ENCODE measurements at places on chromosomes 2 and 18. TPM values are rescaled to one million over a fixed set of nuclear protein-coding genes. Genes with fewer than 3 reads are reported as not detected.

The REL gene
- total RNA-seq = 22.8 TPM

The TGFA gene
- 7.8 TPM for total RNA-seq

GRCh38 chr18:44672506-44672905 is 8.2 kb upstream of the SETBP1 start:
- DNase-seq = no peak

DNA sequence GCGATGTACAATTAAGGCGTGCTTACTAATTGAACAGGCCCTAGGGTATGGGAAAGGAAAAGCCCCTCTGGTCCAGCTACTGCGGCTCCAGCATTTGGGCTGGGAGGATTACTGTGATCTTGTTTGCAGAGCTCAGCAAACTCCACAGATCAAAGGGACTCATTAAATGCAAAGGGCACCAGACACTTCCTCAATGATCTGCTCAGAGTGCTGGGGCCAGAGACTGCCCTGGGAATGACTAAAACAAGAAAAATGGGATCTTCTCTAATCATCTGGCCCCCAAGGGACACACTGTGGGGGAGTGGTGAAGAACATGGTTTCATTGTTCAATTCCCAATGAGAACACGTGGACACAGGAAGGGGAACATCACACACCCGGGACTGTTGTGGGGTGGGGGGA is 85.0 kb downstream of the MARCHF4 start:
- DNase-seq = no peak

DNA sequence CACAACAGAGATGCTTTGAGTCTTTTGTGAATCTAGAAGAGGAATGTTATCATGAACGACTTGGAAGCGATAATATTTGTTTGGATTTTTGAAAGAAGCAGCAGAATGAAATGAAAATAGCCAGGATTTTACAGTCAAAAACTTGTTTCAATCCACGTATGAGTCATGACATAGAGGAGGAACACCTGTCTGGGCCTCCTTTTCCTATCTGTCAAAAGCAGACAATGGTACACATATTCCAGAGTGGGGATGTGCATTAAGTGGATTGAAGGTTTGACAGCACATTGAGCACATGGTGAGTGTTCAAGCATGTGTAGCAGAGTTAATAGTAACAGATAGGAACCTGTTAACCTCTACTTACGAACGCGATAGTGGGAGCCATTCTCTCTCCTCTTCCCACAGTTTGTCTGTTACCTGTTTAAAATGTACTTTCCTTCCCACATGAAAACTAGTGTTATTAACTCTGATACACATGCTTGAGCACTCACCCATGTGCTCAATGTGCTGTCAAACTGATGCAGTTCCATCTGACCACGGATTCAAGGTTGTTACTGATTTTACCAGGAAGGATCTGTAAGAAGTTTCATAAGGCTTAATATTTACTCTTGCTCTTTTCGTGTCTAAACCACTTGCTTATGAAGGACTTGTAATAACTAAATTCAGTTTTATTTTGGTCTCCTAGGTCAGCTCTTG is 863.4 kb upstream of the SOX11 start:
- no peak for DNase-seq

- DNase-seq = no peak
These were observed 638.6 kb downstream of the ERBB4 start for GRCh38 chr2:211900000-211900399.
